ENCODE measurements at places on chromosomes 12 and 14.

DNA sequence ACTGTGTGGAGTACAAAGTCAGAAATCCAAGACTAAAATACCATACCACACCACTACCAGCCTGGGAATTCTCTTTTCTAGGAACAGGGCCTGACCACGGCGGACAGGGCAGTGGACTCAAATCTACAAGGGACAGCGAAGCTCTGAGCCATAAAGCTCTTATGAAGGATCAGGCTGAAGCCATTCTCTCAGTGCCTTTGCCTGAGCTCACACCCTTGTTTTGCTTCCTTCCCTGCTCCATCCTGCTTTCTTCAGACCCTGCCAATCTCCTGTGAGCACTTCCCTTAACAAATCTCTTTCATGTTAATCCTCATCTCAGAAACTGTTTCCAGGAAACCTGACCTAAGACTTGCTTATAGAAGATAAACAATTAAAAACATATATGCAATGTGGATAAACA, 398.5 kb downstream of the MDGA2 start:
- no peak for DNase-seq

GRCh38 chr12:54936736-54937135, 47.8 kb downstream of the TESPA1 start:
- DNase-seq = no peak

DNA sequence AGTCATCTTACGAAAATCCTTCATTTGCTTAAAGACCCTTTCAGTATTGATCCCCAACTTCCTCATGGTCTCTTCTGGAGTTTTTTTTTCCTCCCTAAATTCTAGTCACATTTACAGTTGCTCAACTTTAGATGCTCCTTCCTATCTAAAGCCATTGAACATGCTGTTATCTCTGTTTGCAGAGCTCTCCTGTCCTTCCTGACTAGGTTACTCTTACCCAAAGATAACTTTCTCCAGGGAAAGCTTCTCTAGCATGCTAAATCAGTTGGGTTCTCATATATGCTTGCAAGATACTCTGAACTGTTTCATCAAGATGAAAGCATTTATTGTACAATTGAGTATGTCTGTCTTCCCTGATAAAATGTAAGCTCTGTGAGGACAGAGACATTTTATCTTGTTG, 1.8 kb upstream of the RAB21 start:
- DNase-seq = no peak

DNA sequence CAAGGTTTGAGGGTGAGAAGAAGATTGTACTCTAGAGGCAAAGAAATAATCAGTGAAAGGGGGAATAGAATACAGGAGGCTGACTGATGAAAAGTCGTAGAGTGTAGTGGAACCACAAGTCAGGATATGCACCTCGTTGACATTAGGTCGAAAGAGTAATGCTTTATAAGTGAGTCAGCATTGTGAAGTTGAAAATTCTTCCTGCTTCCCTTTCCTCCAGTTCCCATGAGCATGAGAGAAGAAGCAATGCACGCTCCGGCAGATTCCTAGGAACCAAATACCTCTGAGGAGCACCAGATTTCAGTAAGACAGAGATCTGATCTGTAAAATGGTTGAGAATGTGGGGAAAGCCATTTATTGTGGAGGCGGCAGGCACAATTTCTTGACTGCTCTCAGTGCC, 16.5 kb downstream of the CCER1 start:
- DNase-seq = no peak

DNA sequence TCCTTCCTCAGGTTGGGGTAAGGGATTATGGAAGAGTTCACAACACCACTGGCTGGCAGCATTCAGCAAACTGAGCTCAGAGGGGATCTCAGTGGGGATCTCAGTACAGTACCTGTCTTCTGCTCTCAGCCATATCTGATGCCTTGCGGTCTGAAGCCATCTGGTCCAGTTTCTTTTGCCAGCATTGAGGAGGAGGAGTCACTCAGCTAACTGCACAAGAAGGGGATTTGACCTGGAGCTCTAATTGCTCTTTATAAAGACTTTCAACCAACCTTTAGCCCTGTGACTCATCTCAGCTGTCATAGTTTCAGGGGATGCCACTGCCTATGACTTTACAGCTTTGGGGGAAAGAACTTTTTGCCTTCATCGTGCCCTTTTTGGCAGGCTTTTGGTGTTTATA, 44.9 kb downstream of the JKAMP start:
- no peak for DNase-seq

DNA sequence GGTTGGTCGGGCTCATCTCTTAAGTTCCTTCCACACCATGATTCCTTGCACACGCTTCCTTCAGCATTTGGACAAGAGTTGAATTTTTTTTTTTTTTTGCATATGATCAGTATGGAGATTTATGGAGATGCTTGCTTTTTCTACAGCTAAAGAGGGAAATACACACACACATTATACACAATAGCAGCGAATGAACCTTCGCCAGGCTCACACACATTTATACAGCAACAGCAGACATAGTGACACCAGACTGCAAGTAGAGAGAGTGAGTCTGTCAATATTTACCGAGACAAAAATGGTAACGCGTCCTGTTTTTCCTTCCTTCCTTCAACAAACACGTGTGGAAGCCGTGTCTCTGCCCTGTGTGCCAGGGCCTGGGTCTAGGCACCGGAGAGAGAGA, 897.9 kb downstream of the BCL11B start:
- no peak for DNase-seq

- DNase-seq = no peak
These were observed 12.9 kb downstream of the GNG2 start for GRCh38 chr14:51873221-51873893.

DNA sequence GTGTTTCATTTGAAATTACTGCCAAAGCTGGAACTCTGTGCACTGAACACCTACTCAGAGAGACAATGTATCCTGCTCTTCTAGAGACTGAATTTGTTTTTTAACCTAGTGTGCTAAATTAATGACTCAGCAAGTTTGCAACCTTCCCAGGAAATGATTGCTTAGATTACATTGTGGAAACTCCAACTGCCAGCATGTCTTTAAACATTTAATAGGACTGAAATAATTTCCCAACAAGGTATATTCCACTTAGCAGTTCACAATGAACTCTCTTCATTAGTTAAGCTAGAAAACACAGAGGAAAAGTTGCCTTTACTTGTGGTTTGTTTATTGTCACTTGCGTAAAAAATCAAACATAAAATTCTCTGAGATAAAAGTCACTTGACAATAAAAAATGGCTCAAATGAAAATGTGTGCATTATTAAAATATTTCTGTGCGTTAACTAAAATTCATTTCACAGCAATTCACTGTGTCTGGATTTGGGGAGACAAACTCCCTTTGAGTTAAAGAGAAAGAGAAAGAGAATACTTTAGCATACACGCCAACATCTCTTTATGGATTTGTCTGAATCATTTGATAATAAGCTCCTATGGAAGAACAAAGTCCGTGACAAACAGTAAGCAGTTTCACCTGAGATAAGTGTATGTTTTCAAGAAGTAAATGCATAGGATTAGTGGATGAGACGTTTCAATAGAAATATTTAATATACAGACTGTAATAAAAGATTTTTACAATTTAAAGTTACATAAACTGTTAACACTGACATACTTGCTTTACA, 284.0 kb downstream of the PRKD1 start:
- DNase-seq = no peak

DNA sequence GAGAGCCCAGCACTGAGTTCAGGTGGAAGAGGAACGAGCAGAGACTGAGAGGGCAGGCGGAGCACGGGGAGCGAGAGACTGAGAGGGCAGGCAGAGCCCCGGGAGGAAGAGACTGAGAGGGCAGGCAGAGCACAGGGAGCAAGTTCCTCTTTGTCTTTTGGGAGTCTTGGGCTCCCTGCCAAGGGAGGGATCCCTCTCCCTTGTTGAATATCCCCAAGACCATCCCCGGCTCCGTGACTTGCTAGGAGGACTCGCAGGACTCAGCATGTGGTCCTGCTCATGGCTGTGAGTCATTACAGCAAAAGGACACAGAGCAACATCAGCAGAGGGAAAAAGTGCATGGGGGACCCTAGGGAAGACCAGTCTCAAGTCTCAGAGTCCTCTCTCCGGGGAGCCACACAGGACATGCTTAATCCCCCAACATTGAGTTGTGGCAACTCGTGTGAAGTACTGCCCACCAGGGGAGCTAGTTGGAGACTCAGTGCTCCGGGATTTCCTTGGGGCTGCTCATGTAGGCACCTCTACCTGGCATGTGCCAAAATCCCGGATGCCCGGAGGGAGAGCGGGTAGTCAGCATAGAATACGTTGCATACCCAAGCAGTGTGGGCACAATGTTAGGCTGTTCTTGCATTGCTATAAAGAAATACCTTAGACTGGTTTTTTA, 81.0 kb downstream of the CCDC92 start:
- DNase-seq = no peak

GRCh38 chr14:20498622-20499021, 6.7 kb upstream of the RNASE10 start:
- DNase-seq = no peak

- no peak for DNase-seq
These were observed 27.7 kb downstream of the CLMN start for GRCh38 chr14:95291859-95292542.

DNA sequence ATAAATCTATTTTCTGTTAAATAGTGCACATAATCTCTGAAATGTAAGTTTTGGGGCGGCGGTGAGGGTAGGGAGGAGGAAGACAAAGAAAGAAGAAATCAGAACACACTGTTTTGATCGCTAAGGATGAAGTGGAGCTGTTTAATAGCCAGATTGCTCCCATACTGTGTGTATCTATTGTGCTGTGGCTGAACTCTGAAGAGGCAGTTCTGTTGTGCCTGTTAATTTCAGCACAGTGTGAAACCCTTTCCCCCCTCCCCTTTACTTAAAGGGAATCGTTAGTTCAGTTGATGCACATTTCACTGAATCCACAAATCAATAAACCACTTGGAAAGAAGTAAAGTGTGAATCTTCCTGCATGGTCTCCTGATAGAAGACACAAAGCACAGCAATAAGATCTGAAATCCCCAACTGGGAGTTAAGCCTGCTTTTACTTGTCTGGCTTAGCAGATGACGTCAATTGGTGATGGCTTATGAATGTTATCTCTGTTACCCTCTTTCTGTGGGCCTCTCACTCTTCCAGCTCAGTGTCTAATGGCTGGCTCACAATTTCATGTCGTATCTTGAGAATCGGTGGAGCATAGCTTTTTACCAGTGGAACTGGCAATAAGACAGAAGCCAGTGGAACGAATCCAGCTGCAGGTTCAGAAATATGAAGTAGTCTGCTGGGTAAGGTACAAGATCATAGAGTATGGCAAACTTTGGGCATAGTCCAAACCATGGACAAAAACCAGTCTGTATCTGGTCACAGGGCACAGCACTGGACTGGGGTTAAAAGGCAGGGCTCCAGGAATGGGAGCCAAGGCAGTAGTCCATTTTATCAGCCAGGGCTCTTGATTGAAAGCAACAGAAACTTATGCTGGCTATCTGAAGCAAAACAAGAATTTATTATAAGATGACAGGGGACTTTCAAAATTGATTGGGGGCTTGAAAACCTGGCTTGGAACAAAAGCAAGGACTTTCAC, 413.5 kb upstream of the SEL1L start:
- DNase-seq = no peak

DNA sequence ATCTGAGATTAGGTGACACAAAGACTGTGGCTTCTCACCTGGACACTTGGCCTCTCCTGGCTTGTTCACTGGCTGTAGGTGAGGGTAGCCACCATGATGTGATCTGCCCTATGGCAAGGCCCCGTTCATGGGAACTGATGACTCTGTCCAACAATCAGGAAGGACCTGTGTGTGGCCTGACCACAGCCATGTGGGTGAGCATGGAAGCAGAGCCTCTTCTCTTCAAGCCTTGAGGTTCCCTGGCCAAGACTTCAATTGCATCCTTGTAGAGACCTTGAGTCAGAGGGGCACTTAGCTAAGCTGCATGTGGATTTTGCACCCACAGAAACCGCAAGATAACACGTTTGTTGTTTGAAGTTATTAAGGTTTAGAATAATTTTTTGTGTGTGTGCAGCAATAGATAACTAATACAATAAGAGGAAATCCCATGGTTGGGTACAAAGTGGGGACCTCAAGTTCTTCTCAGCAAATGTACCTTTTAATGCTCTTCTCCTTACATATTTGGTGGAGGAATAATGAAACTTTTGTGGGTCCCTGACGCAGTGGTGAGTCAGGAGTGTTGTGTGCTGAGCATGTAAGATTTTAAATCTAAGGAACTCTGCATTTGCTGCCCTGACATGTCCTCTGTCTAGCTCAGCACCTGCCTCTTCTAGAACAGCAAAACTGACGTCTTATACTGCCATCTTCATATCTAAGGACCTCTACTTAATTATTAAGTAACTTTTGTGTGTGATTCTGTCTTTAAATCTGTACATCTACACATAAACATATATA, 27.5 kb upstream of the PLEKHG7 start:
- no peak for DNase-seq

DNA sequence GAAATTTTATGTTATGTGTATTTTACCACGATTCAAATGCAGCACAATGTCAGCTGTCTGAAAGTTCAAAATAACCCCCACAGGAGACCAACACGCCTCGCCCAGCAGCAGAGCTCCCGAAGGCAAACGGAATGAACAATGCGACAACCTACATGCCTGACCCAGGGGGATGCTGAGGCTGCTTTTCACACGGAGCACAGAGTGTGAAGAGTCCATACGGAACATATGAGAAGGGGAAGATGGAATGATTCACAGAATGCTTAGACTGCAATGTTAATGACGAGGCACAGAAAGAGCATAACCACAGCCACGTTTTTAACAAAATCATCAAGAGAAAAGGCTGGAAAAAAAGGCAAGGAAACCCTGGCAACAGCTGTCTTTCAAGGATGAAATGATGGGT, 22.6 kb downstream of the ZFYVE21 start:
- no peak for DNase-seq

GRCh38 chr12:105455261-105455660, 124.8 kb downstream of the C12orf75 start:
- DNase-seq = no peak

DNA sequence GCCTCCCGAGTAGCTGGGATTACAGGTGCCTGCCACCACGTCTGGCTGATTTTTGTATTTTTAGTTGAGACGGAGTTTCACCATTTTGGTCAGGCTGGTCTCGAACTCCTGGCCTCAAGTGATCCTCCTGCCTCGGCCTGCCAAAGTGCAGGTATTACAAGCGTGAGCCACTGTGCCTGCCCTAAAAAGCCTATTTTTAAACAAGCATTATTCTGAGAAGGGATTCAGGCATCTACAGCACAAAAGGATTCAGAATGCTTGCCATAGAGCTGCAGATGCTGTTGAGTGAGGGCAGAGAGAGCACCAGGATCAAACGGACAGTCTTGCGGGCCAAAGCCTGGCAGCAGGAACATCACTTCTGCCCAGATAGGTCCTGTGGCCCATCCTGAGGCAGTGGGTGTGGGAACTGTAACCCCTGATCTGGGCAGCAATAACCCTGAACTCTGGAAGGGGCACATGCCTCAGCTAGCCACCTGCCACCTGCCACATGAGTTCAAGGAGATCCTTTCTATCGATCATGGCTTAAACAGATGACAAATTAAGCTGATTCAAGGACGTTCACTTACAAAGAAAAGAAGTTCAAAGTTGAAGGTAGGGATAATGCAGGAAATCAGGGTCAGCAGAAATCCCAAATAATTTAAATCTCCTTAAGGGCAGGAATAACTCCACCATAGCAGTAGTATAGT, 16.8 kb upstream of the SNX6 start:
- DNase-seq = no peak

- DNase-seq = no peak
These were observed 17.4 kb downstream of the ACVRL1 start for GRCh38 chr12:51924551-51925319.

Data from stimulated activated CD8-positive, alpha-beta memory T cell treated with anti-CD3 and anti-CD28 coated beads, Interleukin-15, amount 100 ng/mL, for 48 hours (primary cell).